ENCODE measurements at places on chromosomes 6 and 20. TPM values are rescaled to one million over a fixed set of nuclear protein-coding genes. Genes with fewer than 3 reads are reported as not detected.

The PRICKLE4 gene
- total RNA-seq, result not detected

The GPLD1 gene
- 1.3 TPM for total RNA-seq

The IRF4 gene
- not detected for total RNA-seq

The ECT2L gene
- not detected for total RNA-seq

The DLL1 gene
- 0.49 TPM for total RNA-seq

The CRISP2 gene
- not detected for total RNA-seq

The OOEP gene
- not detected for total RNA-seq

The CNR1 gene
- total RNA-seq, result 2.0 TPM

The PLN gene
- total RNA-seq, result not detected

The RSPH3 gene
- total RNA-seq, result 4.2 TPM

The TNFRSF6B gene
- not detected for total RNA-seq

The GHRH gene
- not detected for total RNA-seq

The CYP24A1 gene
- 154 TPM for total RNA-seq

The DOK5 gene
- total RNA-seq, result 3.5 TPM

The SYTL3 gene
- total RNA-seq, result 17.4 TPM

The LY6G6C gene
- total RNA-seq, result not detected

The NT5E gene
- 46.2 TPM for total RNA-seq

The MAK gene
- not detected for total RNA-seq

The C20orf173 gene
- not detected for total RNA-seq

The METTL24 gene
- not detected for total RNA-seq

The DTD1 gene
- 236 TPM for total RNA-seq

The LIN28B gene
- not detected for total RNA-seq

The TRIM40 gene
- not detected for total RNA-seq

The ANGPT4 gene
- not detected for total RNA-seq

The RNF5 gene
- total RNA-seq, result 111 TPM

The PGC gene
- total RNA-seq, result not detected

The RIMS4 gene
- not detected for total RNA-seq

The NFATC2 gene
- total RNA-seq, result 0.34 TPM

The TOX2 gene
- total RNA-seq, result not detected

The LCA5 gene
- total RNA-seq, result 2.3 TPM

The FAM83B gene
- total RNA-seq, result not detected

The BACH2 gene
- total RNA-seq, result 8.1 TPM

The MEP1A gene
- total RNA-seq, result not detected

The SFTA2 gene
- total RNA-seq, result not detected

The TREM2 gene
- not detected for total RNA-seq

The TSPYL4 gene
- 1.4 TPM for total RNA-seq

The PIGU gene
- 33.8 TPM for total RNA-seq

The DEFB132 gene
- not detected for total RNA-seq

The MOG gene
- not detected for total RNA-seq

The OR2H1 gene
- not detected for total RNA-seq

The BNIP5 gene
- total RNA-seq, result not detected

The PNPLA1 gene
- not detected for total RNA-seq

The BPI gene
- not detected for total RNA-seq
